ENCODE measurements at places on chromosomes 11 and 22.

GRCh38 chr11:132158696-132159095 is 788.3 kb downstream of the NTM start:
- DNase-seq, result no peak

- no peak for DNase-seq
These were observed 74.7 kb downstream of the PDE2A start for GRCh38 chr11:72599325-72600117.

GRCh38 chr11:107864591-107864990 is 6.0 kb upstream of the SLC35F2 start:
- no peak for DNase-seq

GRCh38 chr22:36267058-36267457 is 14.1 kb downstream of the APOL1 start:
- no peak for DNase-seq

GRCh38 chr11:116114198-116114651 is 610.0 kb upstream of the CADM1 start:
- DNase-seq, result no peak

- no peak for DNase-seq
These were observed 23.0 kb downstream of the YDJC start for GRCh38 chr22:21606775-21607174.

- DNase-seq, result no peak
These were observed 36.8 kb upstream of the APOA1 start for GRCh38 chr11:116874251-116874650.

All from stimulated activated CD8-positive, alpha-beta memory T cell treated with anti-CD3 and anti-CD28 coated beads, Interleukin-7, amount 100 ng/mL, for 48 hours (primary cell).